ENCODE measurements at places on chromosomes 12 and 14.

GRCh38 chr12:119130523-119130922 is 48.2 kb upstream of the HSPB8 start:
- no peak for DNase-seq

DNA sequence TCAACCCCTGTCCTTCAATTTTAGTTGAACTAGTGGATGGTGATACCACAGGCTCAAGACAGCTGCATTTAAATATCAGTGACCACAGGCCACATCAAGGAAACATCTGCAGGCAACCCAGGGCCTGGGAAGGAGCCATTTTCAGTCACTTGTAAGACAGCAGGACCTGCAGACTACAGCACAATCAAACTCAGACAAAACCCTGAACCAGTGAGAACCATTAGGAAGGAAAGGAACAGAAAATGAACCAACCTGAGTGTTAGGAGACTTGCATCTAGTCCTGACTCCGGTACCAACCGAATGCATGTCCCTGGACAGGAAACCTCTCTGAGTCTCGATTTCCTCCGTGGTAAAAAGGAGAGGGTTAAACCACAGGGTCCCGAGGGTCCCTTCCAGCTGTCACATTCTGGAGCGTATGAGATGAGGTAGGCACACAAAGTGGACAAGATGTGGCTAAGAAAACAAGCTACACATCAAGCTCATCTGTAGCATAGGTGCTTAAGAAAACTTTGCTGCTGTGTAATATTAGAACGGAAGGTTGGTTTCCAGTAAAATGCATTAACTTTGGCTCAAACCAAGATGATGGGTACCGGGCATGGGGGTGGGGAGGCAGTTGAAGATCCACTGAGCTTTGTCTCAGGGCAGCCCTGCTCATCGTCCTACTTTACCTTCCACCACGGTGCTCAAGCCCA is 1.6 kb upstream of the CDKN1B start:
- no peak for DNase-seq

DNA sequence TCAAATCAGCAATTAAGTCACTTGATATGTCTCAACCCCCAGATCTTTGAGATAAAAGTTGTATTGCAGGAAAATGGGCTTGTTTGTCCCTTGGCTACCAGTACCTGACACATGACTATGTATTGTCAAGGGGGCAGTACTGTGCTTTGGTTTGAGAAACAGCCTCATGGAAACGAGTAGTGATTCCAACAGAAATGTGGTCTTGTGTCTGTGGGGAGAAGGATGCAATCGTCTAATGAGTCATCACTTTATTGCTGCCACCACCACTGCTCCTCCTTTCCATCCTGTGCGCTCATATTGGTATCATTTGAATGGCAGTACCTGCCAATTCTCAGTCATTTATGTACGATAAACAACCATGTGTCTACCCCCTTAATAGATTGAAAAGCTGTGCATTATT is 72.8 kb upstream of the ARHGAP5 start:
- DNase-seq = no peak

DNA sequence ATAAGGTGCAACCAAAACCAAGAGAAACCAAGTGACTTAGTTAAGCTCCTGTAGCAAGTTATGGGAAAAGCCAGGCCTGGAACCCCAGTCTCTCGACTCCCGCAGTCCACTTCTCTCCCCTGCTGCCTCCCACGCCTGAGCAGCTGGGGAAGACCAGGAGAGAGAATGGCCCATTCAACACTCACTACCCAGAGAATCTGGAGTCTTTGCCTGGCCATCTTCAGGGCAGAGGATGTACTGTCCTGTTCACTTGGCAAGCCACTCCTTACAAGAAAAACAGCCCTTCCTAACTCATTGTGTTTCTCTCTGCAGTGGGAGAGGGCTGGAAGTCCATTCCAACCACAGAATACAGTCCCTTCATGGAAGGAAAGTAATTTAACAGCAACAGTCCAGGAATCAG is 1.8 kb downstream of the PITPNM2 start:
- no peak for DNase-seq

DNA sequence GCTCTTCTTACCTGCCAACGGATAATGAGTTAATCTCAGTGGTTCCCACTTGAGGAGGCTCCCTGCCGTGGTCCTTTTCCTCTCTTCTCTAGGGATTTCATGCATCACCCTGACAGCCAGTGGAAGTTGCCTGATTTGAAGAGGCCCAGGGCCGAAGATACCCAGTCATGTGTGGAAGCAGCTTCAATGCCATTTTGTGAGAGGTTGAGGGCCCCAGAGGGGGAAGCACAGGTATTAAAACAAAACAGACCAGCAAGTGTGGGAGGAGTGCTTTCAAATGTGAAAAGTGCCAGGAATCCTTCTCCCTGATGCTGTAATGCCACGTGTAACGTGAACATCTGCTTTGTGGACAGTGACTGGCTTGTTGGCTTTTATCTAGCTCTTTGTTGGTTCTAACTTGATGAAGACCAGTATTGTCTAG is 1.5 kb downstream of the TCP11L2 start:
- DNase-seq = no peak

- DNase-seq = no peak
These were observed 251.5 kb downstream of the FOXN3 start for GRCh38 chr14:89165189-89166181.

- DNase-seq = no peak
These were observed 98.7 kb downstream of the GAS2L3 start for GRCh38 chr12:100672075-100672592.

GRCh38 chr12:15782667-15783066 is 6.5 kb downstream of the EPS8 start:
- DNase-seq = no peak

DNA sequence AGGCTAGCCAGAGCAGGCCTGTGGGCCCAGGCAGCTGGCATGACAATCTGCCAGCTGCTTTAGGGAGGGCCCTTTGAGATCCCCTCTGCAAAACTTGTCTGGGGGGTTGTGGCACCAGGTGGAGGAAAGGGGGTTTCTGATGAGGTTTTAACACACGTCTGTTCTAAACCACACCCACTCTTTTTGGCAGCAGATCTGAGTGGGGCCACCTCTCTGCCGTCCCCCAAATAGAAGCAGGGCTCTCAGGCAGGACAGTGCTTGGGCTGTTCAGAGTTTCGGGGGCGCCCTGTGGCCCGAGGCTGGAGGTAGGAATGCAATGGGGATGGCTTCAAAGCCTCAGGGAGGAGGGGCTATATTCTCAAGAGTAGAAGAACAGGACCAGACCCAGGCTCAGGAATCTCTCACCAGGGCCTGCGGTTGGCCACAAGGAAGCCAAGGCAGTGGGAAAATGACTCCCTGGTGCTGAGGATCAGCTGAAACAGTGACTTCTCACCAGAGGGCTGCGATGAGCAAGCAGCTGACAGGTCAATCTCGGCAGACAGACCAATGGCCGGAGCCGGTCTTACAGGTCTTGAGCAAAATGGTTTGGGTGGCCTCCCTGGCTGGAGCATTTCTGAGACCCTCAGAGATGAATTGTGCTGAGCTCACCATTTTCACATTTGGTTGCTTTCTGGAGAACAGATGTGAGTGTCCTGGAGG is 1.5 kb upstream of the KRT5 start:
- DNase-seq = peak; percentile 95

GRCh38 chr12:5588591-5588990 is 156.7 kb downstream of the NTF3 start:
- no peak for DNase-seq

- DNase-seq = no peak
These were observed 1242.2 kb upstream of the TMEM132C start for GRCh38 chr12:127024791-127025190.

GRCh38 chr12:106300761-106301160 is 1.8 kb upstream of the TCP11L2 start:
- DNase-seq = no peak

DNA sequence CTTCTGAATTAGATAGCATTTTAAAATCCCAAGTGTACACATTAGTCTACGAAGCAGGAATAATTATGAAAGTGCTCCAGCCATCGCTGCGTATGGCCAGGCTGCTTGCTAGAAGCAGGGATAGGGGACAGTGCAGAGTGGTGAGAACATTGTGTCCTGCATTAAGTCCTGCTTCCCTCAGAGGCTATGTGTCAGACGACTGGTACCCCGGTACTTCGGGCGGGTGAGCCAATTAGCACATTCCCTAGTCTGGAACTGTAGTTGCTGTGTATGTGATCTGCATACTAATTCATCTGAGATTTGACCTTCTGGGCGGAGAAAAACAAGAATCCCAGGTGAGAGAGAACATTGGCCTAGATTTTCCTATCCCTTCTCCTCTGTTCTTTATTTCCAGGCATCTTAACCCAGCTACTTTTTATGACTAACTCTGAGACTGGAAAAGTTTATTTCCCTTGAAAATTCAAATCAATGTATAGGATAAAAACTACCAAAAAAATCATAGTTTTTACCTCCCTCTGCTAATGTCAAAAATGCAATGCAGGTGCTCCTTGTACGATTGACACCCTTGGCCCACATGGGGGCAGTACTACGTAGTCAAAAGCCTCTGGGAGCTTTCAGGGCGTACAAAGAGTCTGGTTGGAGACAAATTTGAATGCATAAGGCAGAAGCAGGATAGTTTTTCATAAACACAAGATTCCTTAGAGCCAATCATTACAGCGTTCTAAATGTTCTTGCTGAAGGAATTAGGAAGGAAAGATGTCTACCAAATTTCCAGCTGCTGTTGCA is 764.3 kb downstream of the NOVA1 start:
- DNase-seq = peak; percentile 37

DNA sequence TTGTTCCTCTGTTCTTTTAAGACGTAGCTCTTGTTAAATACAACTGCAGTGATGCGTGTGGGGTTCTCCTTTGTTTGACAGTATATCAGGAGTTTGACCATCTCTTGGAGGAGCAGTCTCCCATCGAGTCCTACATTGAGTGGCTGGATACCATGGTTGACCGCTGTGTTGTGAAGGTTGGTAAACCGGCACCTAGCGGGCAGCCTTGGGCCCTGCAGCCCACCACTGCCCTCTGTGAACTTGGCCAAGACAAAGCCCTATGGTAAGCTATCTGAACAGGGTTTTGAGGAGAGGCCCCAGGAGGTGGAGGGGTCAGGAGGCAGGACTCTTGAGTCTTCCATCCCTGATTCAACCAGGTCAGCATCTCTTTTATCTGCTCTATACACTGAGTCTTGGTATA is 54.6 kb upstream of the RIC8B start:
- DNase-seq = no peak

DNA sequence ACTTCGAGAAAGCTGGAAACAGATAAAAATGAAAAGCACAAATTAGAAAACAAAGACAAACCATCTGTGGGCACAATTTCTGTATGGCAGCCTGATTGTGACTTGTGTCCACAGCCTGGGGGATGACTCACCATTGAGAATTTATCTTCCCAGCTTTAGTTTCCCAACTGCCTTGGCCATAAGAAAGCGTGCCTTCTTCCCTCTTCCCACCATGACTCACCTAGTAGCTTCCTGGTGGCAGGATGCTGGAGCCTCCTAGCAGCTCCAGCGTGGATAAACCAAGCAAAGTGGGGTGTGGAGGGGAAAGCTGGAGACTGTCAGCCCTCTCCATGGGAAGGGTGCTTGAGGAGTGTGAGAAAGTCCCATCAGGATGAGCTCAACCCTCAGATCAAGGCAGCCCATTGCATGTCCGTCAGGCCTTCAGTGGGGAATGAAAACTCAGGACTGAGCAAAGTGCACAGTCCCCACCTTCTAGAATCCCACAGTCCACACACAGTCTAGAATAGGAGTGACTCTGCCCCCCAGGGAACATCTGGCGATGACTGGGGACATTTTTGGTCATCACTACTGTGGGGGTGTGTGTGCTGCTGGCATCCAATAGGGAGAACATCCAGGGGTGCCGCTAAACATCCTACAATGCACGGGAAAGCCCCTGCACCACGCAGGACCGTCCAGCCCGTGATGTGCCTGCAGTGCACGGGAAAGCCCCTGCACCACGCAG is 22.4 kb upstream of the SERPINA6 start:
- DNase-seq = peak; percentile 80

DNA sequence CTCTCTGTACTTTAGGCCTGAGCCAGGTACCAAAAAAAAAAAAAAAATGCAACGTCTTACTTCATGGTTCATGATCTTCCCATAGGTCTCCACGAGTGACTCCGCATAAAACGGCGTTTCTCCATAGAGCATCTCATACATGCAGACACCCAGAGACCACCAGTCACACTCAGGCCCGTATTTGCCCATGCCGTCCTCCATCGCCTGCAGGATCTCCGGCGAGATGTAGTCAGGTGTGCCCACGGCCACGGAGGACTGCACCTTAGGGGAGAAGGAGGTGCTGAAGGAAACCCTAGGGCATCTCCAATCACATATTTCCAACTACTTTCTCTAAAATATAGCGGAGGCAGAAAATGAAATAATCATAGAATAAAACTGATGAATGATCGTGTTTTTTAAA is 61.0 kb downstream of the AMN start:
- no peak for DNase-seq

DNA sequence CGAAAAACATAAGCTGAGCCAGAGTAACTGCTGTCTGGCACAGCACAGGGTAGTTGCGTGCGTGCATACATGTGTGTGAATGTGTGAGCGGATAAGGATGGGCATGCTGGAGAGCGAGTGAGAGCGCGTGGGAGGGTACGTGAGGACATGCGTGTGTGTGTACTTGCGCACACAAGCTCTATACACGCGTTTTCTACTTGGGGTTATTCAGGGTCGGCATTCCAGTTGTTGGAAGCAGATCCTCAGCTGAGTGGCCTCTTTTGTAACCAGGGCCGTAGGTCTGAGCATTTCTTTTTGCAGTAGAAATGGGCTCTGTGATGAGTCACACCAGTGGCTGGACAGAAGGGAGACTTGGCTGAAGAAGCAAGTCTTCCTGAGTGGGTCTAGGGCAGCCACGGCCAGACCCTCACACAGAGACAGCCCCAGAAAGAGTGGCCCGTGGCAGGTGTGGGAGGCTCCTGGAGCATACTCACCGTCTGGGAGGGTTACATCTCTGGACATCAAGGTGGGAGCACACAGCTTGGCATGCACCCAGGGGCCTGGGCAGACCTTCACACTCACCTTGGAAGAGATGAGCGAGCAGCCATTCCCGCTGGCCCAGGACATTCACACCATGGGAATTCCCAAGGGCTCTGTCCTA is 78.0 kb downstream of the LRRC74A start:
- no peak for DNase-seq

DNA sequence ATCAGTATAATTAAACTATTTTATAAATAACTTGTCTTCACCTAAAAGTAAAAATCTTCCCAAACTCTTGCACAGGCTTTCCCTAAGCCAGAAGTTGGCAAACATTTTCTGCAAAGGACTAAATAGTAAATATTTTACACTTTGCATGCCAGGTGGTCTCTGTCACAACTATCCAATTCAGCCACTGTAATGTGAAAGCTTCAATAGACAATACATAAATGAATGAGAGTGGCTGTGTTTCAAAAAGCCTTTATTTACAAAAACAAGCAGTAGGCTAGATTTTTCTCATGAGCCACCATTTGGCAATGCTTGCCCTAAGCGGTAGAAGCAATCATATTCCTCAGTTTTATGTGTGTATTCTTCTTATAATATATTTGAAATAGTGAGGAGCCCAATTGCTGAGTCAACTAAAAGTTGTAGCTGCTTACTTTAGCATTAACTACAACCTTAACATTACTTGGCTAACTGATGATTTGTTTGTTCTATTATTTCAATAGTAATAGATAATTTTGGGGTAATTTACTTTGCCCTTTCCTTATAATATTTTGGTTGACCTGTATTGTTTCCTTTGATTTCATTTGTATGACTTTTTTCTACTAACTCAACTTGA is 236.0 kb upstream of the SYT1 start:
- DNase-seq = no peak

GRCh38 chr12:46523863-46524770 is 151.5 kb upstream of the SLC38A2 start:
- peak; percentile 98 for DNase-seq
